ENCODE measurements at places on chromosomes 16 and 17. TPM values are rescaled to one million over a fixed set of nuclear protein-coding genes. Genes with fewer than 3 reads are reported as not detected.

Gene P3H4
- 23.4 TPM for total RNA-seq

Gene KDM6B
- total RNA-seq: 42.1 TPM

Gene AOC2
- total RNA-seq: 8.0 TPM

Gene APOBR
- total RNA-seq: 0.05 TPM

Gene P4HB
- 1,043 TPM for total RNA-seq

Gene TMEM114
- not detected for total RNA-seq

Gene HNF1B
- total RNA-seq: 3.6 TPM

DNA sequence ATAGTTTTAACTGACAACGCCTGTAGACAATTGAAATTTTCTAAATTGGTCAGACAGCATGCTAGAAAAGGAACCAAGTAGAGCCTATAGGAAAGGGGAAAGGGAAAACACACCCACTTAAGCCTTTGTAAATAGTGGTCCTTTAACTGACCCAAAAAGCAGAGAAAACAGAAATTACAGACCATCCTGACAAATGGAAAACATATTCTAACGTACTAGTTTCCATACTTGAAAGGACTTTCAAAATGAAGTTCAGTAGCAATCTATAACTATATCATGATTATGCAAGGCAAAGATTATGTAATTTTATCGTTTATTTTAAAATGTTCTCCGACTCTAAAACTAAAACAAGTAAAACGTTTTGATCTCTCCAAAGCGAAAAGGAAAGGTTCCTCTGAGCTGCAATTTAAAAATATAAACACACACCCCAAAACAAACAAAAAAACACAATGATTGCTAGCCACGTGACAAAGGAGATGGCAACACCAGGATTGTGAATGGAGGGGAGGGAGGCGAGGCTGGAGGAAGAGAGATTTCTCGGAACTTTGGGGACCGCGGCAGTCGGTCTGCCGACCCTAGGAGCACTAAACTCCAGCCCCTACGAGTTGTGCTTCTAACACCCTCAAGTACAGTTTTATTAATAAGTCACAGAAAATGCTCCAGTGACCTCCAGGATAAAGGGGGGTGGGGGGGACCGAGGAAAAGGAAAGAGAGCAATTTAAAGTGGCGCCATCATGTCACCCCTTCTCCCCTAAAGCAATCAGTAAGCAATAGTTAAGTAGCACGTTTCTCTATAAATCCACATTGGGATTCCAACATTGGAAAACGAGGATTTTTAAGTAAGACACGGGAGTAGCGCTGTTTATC, 1.7 kb downstream of the KANSL1 start:
- H3K36me3 ChIP-seq: no peaks in the 10 kb centered on the region
- peak overlapping the region; percentile 98 for H3K27ac ChIP-seq
- H3K4me1 ChIP-seq: peaks cover 21% of the 10 kb centered on the region

DNA sequence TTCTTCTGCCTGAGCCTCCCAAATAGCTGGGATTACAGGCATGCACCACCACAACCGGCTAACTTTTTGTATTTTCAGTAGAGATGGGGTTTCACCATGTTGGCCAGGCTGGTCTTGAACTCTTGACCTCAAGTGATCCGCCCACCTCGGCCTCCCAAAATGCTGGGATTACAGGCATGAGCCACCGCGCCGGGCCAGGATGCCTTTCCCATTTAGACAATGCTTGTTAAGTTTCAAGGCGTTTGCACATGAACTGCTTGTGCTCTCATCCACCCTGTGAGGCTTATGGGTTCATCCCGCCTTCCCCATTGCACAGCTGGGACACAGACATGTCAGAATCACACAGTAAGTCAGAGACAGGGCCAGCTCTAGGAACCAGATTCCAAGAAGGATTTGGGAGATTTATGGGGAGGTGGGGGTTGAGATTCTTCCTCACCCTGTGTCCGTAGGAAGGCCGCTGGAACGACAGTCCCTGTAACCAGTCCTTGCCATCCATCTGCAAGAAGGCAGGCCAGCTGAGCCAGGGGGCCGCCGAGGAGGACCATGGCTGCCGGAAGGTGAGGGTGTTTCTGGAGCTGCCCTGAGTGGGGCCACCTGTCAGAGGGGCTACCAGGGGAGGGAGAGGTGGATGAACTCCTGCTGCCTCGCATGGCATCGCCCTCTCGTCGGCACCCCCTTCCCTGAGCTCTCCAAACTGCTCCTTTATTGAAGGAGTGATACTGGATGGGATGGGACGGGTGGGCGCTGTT, 46.3 kb downstream of the MRC2 start:
- no peak overlapping the region for H3K27ac ChIP-seq
- peaks cover 14% of the 10 kb centered on the region for H3K4me1 ChIP-seq
- DNase-seq: no peak
- H3K36me3 ChIP-seq: no peaks in the 10 kb centered on the region
- no peaks in the 10 kb centered on the region for H3K27me3 ChIP-seq

- no peak overlapping the region for H3K4me3 ChIP-seq
- H3K27ac ChIP-seq: no peak overlapping the region
- no peak for DNase-seq
- H3K4me1 ChIP-seq: peaks cover 7% of the 10 kb centered on the region
- no peaks in the 10 kb centered on the region for H3K36me3 ChIP-seq
These were observed 22.1 kb downstream of the MRC2 start for GRCh38 chr17:62649570-62649969.

DNA sequence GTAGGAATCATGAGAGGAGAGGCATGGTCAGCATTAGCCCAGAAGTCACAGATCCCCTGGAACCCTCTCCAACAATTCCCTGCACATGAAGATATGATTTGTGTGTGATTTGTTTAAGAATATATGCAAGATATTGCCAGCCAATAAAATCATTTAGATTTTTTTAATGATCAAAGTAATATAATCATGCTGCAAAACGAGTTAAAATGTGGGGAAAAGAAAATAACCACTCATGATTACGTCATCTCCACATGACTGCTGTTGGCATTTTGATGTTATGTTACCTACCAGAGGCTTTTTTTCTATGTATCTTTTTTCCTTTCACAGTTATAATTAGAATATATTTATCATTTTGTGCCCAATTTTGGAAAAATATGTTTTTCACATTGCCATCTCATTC, 22.4 kb downstream of the SLC35G3 start:
- H3K4me1 ChIP-seq: no peaks in the 10 kb centered on the region
- H3K4me3 ChIP-seq: no peak overlapping the region
- no peak overlapping the region for H3K27ac ChIP-seq
- no peak for DNase-seq

GRCh38 chr17:41848788-41849187, 11.2 kb downstream of the KLHL10 start:
- H3K4me1 ChIP-seq: peaks cover 15% of the 10 kb centered on the region
- no peaks in the 10 kb centered on the region for H3K27me3 ChIP-seq
- H3K36me3 ChIP-seq: peaks cover 5% of the 10 kb centered on the region
- H3K4me3 ChIP-seq: no peak overlapping the region

DNA sequence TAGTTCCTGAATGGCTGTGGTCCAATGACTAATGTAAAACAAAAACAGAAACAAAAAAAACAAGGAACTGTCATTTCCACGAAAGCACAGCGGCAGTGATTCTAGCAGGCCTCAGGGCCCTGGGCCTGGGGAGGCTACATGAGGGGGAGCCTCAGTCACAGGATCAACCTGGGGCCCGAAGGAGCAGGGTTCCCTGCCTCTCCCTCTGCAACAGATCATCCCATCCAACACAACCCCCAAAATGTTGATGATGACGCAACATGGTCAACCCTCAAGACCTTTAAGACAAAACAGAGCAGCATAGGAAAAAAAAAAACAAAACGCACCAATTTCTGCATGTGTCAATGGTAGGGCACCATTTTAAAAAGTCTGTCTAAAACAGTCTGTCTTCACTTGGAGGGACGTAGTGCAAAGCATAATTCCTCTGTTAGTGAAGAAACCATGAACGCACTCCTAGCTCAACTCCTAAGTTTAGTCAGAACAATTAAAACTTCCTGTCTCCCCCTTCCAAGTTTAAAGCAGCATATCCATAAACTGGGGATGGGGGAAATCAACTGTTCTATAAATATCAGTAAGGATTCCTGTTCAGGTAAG, 32.3 kb downstream of the AXIN2 start:
- H3K36me3 ChIP-seq: peaks cover 35% of the 10 kb centered on the region
- H3K4me3 ChIP-seq: no peak overlapping the region
- no peaks in the 10 kb centered on the region for H3K27me3 ChIP-seq

DNA sequence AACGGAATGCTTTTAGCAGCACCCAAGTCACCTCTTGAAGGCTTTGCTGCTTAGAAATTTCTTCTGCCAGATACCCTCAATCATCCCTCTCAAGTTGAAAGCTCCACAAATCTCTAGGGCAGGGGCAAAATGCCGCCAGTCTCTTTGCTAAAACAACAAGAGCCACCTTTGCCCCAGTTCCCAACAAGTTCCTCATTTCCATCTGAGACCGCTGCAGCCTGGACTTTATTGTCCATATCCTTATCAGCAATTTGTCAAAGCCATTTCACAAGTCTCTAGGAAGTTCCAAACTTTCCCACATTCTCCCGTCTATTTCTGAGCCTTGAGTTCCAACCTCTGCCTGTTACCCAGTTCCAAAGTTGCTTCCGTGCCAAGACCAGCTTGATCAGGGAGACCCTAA, 27.4 kb downstream of the TMC6 start:
- H3K4me3 ChIP-seq: no peak overlapping the region
- H3K4me1 ChIP-seq: no peaks in the 10 kb centered on the region
- no peak overlapping the region for H3K27ac ChIP-seq

- no peaks in the 10 kb centered on the region for H3K36me3 ChIP-seq
- DNase-seq: no peak
- H3K4me3 ChIP-seq: no peak overlapping the region
- H3K27ac ChIP-seq: no peak overlapping the region
- H3K4me1 ChIP-seq: no peaks in the 10 kb centered on the region
- no peaks in the 10 kb centered on the region for H3K27me3 ChIP-seq
These were observed 41.8 kb upstream of the CDH8 start for GRCh38 chr16:62077998-62078397.

DNA sequence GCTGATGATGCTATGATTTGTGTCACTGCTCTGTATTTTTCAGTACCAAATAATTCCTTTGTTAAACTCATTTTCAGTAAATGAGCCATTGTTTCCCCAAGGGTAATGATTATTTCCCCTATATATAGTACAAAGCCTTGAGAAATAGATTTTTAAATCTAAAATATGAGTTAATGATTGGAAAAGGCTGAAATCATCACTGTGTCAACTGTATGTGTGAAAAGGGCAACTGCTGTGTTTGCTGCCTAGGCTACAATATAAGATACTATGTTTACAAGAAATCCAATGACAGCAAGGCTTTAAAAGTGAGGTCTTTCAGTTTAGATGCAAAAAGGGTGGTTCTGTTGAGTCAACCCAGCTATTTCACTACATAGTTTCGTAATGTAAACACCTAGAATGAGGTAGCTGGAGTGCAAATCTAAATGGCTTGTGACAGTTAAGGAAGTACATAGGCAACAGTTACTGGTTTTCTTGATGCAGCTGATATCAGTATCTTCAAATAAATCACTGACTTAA, 15.3 kb downstream of the NLK start:
- no peak for DNase-seq
- no peaks in the 10 kb centered on the region for H3K4me1 ChIP-seq
- no peak overlapping the region for H3K27ac ChIP-seq
- H3K4me3 ChIP-seq: no peak overlapping the region
- H3K36me3 ChIP-seq: no peaks in the 10 kb centered on the region

DNA sequence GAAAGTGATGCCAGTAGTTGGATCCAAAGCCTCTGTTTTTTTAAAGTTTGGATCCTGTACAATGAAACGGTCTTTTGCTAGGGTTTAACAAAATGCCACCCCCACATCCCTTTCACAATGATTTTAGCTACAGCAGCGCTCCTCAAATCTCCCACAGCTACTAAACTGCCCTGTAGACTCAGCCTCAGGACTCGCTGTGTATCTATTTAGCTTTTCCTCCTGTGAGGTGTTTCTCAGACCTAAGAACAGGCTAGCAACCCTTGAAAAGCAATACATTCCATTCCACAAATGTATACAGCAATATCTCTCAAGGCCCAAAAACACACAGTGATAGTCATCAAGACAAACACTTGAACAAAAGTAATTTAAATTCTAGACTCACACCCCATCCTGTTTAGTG, 206.4 kb downstream of the ZFHX3 start:
- no peaks in the 10 kb centered on the region for H3K36me3 ChIP-seq
- no peak for DNase-seq
- H3K27ac ChIP-seq: no peak overlapping the region
- no peaks in the 10 kb centered on the region for H3K4me1 ChIP-seq

DNA sequence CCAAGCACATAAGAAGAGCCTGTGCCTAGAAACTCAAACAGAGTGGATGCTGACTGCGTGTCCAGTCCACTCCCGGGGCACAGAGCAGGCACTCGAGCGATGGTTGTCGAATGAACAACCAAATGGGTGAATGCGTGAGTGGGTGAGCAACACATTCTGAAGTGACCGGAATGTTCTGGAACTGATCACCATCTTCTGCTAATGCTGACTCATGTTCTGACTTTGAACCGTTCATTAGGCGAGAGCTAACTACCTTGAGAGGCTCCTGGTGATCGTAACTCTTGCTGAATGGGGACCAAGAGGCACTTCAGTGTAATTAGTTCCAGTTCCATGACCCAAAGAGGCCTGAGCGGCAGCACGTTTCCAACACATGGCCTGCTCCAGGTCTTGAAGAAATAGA, 37.9 kb downstream of the IRF8 start:
- H3K27ac ChIP-seq: no peak overlapping the region
- no peak overlapping the region for H3K4me3 ChIP-seq
- H3K27me3 ChIP-seq: peaks cover 36% of the 10 kb centered on the region

DNA sequence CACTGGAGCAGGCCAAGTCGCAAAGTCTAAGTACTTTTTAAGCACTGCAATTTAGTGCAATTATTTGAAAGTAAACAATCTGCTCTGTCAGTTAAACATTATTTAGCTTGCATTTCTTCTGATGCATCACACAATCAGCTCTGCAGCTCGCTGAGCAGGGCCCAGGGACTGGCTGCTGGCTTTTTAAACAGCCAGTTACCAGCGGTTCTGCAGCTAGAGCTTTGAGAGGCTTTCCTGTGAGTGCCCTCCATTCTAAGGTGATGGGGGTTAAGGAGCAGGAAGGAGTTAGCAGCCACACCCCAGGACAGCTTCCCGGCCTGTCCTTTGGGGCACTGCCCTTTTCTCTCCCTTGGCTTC, 154.3 kb downstream of the SALL1 start:
- no peaks in the 10 kb centered on the region for H3K36me3 ChIP-seq
- H3K27ac ChIP-seq: no peak overlapping the region
- no peak for DNase-seq
- H3K4me1 ChIP-seq: no peaks in the 10 kb centered on the region
- H3K27me3 ChIP-seq: peaks cover 9% of the 10 kb centered on the region

- no peak overlapping the region for H3K27ac ChIP-seq
- DNase-seq: no peak
- no peak overlapping the region for H3K4me3 ChIP-seq
- peaks cover 18% of the 10 kb centered on the region for H3K4me1 ChIP-seq
These were observed 77.8 kb downstream of the MRC2 start for GRCh38 chr17:62705156-62705777.

Measured in HCT116 (cell line).